Activated naive CD8-positive, alpha-beta T cell treated with anti-CD3 and anti-CD28 coated beads for 36 hours (primary cell): ENCODE measurements at places on chromosomes 6 and 20. TPM values are rescaled to one million over a fixed set of nuclear protein-coding genes. Genes with fewer than 3 reads are reported as not detected.

The PTPRT gene
- not detected for total RNA-seq

DNA sequence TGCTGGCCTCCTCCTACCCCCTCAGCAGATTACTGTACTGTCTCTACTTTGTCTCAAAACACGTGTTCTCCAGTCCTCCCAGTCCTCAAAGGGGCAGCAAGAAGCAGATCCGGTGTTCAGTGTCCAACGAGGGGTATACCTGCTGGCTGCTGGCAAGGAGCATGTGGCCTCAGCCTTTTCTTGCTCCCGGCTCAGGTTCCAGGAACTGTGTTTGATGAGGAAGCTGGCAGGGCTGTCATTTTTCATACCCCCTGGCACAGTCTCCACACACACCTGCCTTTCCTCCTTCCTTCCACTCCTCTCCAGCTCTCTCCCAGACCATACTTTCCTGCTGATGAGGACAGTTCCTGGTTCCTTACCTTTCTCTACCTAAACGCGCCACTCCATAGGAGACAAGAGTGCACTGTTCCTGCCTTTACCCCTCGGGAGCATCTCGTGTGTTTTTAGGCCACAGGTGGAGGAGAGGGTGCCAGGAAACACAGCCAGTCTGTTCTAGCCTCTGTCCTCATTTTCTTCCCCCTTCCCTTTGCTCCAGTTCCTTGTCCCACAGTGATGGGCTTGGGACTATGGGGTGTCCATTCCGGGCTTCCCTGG, 77.2 kb downstream of the SSR1 start:
- DNase-seq, result no peak

- DNase-seq, result no peak
These were observed 1034.9 kb downstream of the EYS start for GRCh38 chr6:64672131-64672530.

The CDH26 gene
- 0.66 TPM for total RNA-seq

DNA sequence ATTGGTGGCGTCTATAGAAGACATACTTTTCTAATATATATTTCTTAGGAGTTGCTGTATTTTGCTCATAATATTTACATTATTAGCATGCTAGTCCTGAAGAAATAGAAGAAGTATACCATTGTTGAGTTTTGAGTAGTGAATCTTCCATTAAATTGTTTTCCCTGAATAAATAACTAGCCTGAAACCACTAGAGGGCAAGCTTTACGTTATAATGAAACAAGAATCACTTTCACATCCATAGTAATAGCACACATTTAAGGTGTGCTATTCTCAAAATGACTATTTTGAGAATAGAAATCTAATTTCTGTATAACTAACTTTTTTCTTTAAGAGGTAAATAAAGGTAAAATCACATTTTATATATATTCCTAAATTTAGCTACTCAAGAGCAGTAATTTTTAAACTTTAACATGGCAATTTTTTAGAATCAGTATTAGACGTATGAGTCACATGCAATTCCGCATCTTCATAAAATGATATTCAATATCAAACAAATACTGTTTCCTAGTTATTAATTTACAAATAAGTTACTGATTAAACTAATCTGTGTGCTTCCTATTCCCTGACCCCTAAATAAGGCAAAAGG, 213.2 kb upstream of the MANEA start:
- no peak for DNase-seq

DNA sequence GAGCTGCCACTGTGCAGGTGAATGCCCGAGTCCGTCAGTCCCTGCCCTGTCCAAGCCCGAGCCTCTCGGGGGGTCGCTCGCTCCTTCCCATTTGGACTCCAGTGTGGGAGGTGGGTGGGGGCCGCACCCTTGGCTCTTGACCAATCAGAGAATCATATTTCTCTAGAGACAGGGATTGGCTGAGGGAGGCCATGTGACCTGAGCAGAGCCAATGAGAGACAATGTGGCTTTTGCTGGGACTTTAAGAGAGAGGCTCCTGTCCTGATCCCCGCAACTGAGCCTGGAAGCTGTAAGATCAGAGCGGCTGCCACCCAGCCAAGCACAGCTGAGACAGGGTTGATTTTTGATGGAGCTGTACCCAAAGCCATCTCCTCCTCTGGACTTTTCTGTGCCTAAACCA, 199.3 kb downstream of the TFAP2C start:
- DNase-seq, result no peak

GRCh38 chr6:46013639-46014038, 2.0 kb downstream of the CLIC5 start:
- no peak for DNase-seq

- no peak for DNase-seq
These were observed 301.1 kb downstream of the TAF4 start for GRCh38 chr20:61764471-61765025.

DNA sequence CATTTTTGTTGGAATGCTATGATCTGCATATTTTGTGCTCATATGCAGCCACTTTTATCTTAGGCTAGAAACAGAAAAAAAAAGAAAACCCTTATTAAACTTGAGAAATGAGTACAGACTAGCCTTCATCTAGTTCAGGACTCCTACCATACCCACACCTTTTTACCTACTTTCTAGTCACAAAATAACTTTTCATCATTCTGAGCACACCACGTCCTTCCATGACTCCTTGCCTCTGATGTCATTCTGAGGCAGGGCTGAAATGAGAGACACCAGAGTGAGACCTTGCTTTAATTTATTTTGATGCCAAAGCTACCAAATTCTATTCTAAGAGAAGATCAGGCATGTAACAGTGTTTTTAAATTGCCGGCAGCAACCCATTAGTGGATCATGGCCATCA, 38.8 kb downstream of the SNX3 start:
- DNase-seq, result no peak

- DNase-seq, result peak; percentile 43
These were observed 763 bp downstream of the C6orf47 start for GRCh38 chr6:31659649-31660380.

The KIF6 gene
- 0.62 TPM for total RNA-seq

GRCh38 chr6:49001856-49002541, 461.1 kb downstream of the MMUT start:
- no peak for DNase-seq

DNA sequence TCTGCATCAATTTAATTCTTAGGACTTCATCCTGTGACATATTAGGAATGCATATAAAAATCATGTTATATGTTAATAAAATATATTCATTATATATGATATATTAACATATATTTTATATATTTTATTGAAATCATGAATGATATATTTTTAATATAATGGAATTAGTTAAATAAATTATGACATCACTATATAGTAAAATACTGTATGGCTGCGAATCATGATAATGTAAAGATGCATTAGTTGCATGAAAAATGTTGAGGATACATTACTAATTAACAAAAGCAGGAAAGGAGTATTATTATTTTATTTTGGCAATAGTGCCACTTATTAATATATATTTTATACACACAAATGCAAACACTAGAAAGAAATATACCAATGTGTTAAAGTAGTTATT, 8.4 kb upstream of the RNF217 start:
- DNase-seq, result no peak

DNA sequence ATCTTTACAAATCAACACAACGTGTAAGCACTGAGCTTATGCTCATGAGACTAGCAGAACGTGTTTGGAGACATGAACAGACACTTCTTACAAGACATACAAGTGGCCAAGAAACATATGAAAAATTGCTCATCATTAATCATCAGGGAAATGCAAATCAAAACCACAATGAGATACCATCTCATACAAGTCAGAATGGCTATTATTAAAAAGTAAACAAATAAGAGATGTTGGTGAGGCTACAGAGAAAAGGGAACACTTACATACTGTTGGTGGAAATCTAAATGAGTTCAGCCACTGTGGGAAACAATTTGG, 327.9 kb upstream of the SOX4 start:
- DNase-seq, result no peak

The C6orf58 gene
- not detected for total RNA-seq

The ANKEF1 gene
- 3.6 TPM for total RNA-seq

- DNase-seq, result peak; percentile 44
These were observed 1.2 kb downstream of the CHMP4B start for GRCh38 chr20:33812152-33812849.

DNA sequence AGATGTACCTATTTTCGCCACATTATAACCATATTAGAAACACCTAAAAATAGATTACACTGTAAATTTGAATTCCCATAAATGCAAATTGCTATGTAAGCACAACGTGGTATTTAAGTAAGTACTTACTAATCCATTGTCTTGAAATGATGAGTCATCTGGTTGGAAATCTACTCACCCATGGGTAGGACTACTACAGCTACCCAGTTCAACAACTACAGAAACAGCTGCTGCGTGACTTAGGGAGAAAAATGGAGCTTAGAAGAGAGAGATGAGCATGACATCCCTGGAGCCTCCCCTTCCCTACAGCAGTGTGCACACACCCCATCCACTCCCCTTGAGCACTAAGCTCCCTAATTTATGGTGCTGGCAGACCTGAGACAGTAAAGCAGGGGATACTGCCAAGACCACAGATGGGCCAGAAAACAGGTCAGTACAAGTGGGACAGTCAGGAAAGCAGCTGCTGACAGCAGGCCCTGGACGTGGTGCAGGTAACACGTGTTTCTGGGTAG, 26.9 kb downstream of the RRAGD start:
- DNase-seq, result no peak

DNA sequence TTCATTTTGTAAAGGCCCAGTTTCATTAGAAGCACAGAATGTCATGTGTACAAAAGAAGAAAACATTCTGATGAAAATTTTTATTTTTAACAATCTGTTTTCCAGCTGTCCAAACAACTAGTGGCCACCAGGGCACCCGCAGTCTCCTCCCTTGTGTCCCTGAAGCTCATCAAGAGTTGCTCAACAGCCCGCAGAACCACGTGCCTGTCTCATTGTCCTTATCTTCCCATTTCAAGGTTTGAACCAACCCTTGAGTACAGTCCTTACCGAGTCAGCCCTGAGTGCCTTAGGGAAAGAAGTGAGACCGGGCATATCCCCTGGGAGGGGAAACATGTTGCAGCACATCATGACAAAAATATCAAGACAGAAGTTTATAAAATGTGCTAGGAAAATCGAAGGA, 15.9 kb upstream of the ZNF133 start:
- no peak for DNase-seq

- peak; percentile 70 for DNase-seq
These were observed 39.0 kb upstream of the SLCO4A1 start for GRCh38 chr20:62603021-62603906.

- no peak for DNase-seq
These were observed 20.1 kb downstream of the KCNK17 start for GRCh38 chr6:39294133-39294532.

DNA sequence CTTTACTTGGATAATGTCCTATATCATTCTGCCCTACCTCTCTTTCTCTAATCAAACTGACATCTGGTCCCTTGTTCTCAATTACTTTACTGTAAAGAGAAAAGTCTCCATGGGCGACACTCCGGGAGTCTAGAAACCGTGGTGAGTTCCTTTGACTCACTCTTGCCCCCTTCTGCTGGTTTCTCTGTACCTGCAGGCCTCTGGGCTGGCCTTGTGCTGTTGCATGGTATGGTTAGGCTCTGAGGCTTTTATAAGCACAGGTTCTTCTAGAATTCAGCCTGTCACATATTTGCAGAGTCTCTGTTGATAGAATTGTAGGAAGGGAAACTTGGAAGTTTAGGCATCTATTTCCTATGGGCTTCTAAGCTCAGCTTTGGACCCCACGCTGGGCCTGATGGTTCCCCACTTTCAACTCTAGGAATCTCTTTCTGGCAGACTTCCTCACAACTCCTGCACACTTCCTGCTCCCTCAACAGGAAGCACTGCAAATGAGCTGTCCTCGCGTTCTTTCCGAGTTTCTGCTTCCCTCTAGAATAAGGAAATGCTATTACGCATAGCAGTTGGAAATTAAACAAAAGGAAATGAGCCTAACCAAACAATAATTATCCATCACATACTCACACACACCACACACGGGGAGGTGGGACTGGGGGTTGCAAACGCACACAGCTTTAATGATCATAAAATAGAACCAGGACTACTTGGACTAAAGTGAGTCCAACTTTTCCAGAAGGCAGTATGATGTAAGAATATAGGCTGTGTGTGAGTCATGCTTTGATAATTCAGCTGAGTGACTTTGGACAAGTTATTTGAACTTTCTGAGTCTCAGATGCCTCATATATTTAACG, 683.3 kb downstream of the QKI start:
- DNase-seq, result no peak

The C6orf163 gene
- 0.98 TPM for total RNA-seq

GRCh38 chr6:136031982-136032381, 180.5 kb downstream of the PDE7B start:
- DNase-seq, result no peak

The DAAM2 gene
- not detected for total RNA-seq

GRCh38 chr6:788058-788457, 95.1 kb upstream of the EXOC2 start:
- peak; percentile 59 for DNase-seq

The DNAH8 gene
- total RNA-seq, result not detected

The FOXS1 gene
- not detected for total RNA-seq

The MUC21 gene
- total RNA-seq, result not detected

GRCh38 chr6:93272896-93273295, 146.5 kb downstream of the EPHA7 start:
- DNase-seq, result no peak

GRCh38 chr6:128479048-128479666, 41.2 kb downstream of the PTPRK start:
- DNase-seq, result no peak

GRCh38 chr6:108896111-108896661, 48.0 kb downstream of the ARMC2 start:
- DNase-seq, result no peak

The CST4 gene
- not detected for total RNA-seq

The ID4 gene
- not detected for total RNA-seq

DNA sequence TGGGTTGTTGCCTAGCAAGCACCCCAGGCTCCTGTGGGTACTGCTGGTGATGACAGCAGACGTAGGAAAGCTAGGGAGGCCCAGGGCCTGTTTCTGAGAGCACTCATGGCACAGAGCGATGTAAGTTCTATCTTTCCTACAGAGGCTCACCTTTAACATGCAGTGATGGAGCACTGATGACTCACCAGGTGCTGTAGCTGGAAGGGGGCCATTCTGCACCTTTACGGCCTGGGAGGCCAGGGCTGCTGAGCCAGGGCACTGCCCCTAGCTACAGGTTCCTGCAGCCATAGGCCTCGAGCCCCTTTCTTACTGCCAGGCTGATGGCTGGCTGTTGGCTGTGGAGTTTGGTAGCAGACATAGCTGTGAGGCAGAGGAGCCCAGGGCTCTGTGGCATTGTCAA, 31.1 kb upstream of the GPR6 start:
- no peak for DNase-seq

DNA sequence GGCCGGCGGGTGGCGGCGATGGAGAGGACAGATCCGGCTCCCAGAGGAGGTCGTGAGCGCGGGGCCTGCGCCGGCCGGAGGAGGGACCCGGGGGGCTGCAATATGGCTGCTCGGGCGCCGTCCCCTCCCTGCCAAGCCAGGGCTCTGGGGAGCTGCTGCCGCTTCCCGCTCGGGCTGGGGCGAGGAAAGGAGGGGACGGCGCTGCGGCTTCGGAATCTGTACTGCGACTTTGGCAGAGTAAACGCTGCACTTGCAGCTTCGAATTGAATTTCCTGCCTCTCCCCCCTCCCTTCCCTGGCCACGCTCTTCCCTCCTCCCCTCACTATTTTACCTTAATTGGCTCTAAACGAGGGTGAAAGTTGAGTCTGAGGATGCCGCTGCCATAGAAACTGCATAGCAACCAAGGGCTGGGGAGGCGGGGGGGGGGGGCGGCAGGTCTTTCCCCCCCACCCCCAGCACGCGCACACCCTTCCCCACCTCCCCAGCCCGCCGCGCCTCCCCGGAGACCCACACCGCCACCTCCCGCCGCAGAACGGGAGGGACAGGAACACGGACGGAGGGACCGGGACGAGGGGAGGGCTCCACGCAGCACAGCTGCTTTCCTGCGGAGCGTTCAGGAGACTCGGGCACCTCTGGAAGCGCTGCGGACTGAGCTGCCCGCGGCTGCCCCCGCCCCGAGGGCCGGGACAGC, 93.9 kb downstream of the RNASET2 start:
- DNase-seq, result peak; percentile 13
